ENCODE measurements at places on chromosomes 1 and 21. TPM values are rescaled to one million over a fixed set of nuclear protein-coding genes. Genes with fewer than 3 reads are reported as not detected.

LCE3D gene
- polyA plus RNA-seq: 3.6 TPM

LRRC7 gene
- 0.12 TPM for polyA plus RNA-seq

BACE2 gene
- 23.2 TPM for polyA plus RNA-seq

FCN3 gene
- 2.6 TPM for polyA plus RNA-seq

PINK1 gene
- 52.0 TPM for polyA plus RNA-seq

UBE2G2 gene
- 28.1 TPM for polyA plus RNA-seq

MIXL1 gene
- not detected for polyA plus RNA-seq

TRPM2 gene
- polyA plus RNA-seq: 1.7 TPM

GJB3 gene
- 74.0 TPM for polyA plus RNA-seq

SETDB1 gene
- 14.4 TPM for polyA plus RNA-seq

NBL1 gene
- polyA plus RNA-seq: 91.7 TPM

HES3 gene
- polyA plus RNA-seq: not detected

CD1E gene
- 2.2 TPM for polyA plus RNA-seq

RHOU gene
- polyA plus RNA-seq: 2.7 TPM

CD247 gene
- 1.6 TPM for polyA plus RNA-seq

EIF3I gene
- polyA plus RNA-seq: 189 TPM

TNFRSF8 gene
- polyA plus RNA-seq: 0.14 TPM

SPATA45 gene
- polyA plus RNA-seq: not detected

All from esophagus (tissue), 2 donors.